Hematopoietic multipotent progenitor cell (in vitro differentiated cells): ENCODE measurements at places on chromosomes 3 and 15. TPM values are rescaled to one million over a fixed set of nuclear protein-coding genes. Genes with fewer than 3 reads are reported as not detected.

- no peak for DNase-seq
Observed at GRCh38 chr3:32733631-32734229, 48.7 kb downstream of the CNOT10 start.

GRCh38 chr3:43087249-43087776 is 18.6 kb downstream of the POMGNT2 start:
- DNase-seq, result peak; percentile 14

- no peak for DNase-seq
Observed at GRCh38 chr15:69868756-69869155, 229.0 kb downstream of the TLE3 start.

GRCh38 chr15:58383876-58384275 is 47.9 kb upstream of the LIPC start:
- DNase-seq, result no peak

GRCh38 chr3:61606196-61606595 is 44.8 kb downstream of the PTPRG start:
- DNase-seq, result no peak

- no peak for DNase-seq
Observed at GRCh38 chr3:51932471-51933370, 9.0 kb downstream of the RRP9 start.

DNA sequence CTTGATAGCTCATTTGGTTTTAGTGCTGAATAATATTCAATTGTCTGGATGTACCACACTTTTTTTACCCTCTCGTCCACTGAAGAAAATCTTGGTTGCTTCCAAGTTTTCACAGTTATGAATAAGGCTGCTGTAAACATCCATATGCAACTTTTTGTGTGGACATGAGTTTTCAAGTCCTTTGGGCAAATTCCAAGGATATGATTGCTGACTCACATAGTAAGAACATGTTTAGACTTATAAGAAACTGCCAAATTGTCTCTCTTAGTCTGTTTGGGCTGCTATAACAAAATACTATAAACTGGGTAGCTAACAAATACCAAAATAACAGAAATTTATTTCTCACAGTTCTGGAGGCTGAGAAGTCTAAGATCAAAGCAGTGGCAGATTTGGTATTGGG is 59.5 kb upstream of the TNFSF10 start:
- no peak for DNase-seq

- DNase-seq, result no peak
Observed at GRCh38 chr3:135922903-135923250, 42.7 kb upstream of the PPP2R3A start.

- no peak for DNase-seq
Observed at GRCh38 chr15:69592954-69593353, 140.3 kb downstream of the RPLP1 start.

- DNase-seq, result no peak
Observed at GRCh38 chr3:4774531-4774930, 204.7 kb upstream of the BHLHE40 start.

DNA sequence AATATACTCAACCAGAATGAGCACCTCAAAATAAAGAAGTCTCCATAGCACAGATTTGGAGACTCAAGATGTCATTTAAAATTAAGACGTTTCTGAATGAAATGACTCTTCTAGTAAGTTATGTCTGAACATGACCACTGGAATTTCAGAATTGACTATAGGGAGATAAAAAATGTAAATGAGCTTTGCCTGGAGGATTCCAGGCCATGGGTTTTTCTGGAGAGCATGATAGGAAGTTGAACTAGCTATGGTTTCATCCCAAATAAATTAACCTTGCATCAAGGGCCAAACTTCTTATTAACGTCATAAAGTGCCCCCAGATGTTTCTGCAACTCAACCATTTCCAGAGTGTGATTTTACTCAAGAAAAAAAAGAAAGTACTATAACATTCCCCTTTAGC is 222.6 kb upstream of the NR2F2 start:
- no peak for DNase-seq

DNA sequence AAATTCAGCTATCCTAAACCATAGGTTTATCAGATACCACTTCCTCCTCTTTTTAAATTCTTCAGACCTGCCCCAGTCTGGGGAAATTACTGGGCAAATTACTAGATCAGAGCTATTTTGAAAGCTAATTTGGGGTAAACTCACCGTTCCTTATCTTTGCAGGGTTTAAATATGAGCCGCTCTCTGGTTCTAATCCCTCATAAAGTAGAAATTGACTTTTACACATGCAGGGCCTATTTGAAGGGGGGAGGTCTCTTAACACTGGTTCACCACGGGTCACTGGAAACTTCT is 11.0 kb upstream of the MEIS2 start:
- no peak for DNase-seq

- DNase-seq, result peak; percentile 69
Observed at GRCh38 chr15:89820666-89821611, 6.3 kb upstream of the ANPEP start.

DNA sequence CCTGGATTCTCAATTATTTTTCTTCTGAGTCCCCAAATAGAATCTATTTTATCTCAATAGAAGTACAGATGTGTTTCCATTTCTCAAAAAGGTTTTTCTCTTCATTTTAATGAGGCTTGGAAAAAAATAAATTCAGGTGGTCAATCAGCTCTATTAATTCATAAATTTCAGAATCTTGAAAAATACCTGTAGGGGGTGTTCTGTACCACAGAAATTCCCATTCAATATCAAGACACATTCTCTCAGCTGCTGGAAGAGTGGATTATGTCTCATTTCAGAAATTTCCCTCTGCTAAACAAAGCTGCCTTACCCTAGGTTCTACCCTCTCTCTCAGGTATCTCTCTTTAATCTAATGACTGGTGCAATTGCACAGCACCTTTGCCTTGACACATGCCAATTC is 1121.2 kb downstream of the SI start:
- no peak for DNase-seq

- DNase-seq, result peak; percentile 3
Observed at GRCh38 chr15:48176957-48177356, 1.1 kb downstream of the MYEF2 start.

- DNase-seq, result no peak
Observed at GRCh38 chr3:191030491-191030890, 168.0 kb upstream of the GMNC start.

ANKUB1 gene
- total RNA-seq, result not detected

HYAL1 gene
- total RNA-seq, result 0.27 TPM

SLMAP gene
- total RNA-seq, result 23.7 TPM

BFSP2 gene
- total RNA-seq, result 0.27 TPM

SH2D7 gene
- total RNA-seq, result not detected

SLC24A5 gene
- total RNA-seq, result not detected

CHRM5 gene
- total RNA-seq, result under 0.01 TPM

CASR gene
- under 0.01 TPM for total RNA-seq

C3orf85 gene
- total RNA-seq, result not detected

GP9 gene
- 4.0 TPM for total RNA-seq

TMEM45A gene
- total RNA-seq, result 0.81 TPM
